Naive thymus-derived CD8-positive, alpha-beta T cell (primary cell): ENCODE measurements at places on chromosomes 16 and 17.

DNA sequence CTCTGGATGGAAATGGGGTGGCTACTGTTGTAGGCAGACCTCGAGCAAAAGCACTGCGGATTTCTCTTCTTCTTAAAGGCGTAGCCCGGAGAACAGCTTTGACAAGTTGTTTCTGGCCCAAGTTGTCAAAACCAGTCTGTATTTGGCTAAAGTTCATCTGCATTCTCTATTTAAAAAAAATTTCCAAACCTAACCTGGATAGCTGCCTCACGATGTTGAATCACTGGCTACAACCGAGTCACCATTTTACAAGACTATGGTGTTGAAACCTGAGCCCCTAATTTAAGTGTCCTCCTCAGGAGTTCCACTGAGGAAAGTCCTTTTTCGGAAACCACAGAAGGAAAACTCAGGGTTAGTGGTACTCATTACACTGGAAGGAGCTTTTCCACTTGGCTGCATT, 1.5 kb downstream of the SLC16A6 start:
- DNase-seq = no peak

DNA sequence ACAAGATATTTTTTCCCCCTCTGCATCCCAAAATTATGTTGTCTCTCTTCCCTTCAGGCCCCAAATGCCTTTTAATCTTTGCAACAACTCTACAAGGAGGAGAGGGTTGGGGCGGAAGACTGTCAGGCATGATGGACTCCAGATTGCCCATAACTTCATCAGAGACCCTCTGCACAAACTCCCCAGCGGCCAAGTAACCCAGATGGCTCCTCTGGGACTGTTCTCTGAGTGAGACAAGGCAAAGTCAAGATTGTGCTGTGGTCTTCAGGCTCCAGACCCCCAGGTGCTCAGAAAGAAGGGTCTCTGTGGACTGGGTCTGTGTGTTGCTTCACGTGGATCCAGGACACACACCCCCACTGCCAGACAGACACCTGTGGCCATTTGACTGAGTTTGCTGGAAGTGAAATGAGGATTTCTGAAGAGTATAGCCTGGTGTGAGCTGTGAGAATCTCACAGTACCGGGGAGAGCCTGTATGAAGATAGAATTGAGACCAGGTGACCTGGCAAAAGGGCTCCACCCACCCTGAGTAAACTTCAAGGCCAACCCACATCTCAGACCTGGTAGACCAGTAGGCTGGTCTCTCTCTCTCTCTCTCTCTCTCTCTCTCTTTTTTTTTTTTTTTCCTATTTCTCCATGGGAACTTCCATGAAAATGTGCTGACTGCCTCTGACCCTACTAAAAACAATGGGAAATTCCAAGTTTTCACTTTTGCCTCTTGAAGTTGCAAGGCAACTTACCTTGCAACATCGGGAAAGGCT, 354.1 kb downstream of the SOX9 start:
- DNase-seq = no peak

DNA sequence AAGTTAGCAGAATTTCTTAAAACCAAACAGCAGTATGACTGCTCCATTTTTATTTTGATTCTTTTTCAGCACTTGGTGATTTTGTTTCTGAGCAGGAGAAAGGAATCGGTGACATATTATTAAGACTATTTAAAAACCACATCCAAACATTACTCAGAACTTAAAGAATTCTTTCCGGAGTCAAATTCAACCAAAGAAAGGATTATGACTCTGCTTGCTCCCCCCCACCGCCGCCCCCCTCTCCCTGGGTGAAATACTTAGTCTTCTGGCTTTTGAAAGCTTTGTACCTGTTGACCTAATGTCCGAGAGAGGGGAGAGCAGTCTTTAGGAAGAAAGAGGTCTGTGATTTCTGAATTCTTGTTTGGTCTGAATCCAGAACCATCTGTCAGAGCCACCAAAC, 17.9 kb upstream of the COL1A1 start:
- DNase-seq = no peak

DNA sequence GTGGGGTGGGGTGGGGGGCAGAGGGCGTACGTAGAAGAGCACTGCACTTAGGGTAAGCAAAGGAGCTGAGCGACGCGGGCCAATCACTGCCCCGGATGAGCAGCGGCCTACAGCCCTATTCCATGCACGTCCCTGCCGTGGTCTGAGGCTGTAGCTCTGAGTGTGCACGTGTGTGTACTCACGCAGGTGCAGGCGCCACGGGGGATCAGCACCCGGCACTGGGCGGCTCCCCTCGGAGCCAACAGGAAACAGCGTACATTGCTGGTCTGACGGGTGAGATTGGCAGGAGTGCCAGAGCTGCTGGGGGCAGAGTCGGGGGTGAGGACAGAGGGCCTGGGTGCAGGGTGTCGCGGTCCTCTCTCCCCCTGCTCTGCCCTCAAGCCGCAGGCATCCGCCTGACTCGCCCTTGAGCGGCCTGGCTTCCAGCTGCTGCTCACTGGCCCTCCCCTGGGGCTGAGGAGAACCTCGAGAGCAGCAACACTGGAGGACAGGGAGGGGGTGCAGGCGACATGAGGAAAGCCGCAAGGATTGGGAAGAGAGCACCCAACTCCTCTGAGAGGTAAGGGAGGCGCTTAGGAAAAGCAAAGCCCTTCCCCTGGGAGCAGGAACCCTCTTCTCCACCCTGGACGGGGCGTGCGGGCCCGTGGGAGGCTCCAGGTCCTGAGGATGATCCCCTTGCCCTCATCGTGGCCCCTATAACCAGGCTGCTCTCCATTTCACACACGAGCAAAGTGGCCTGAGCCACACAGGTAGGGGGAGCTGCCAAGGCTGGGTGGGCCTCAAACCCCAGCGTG, 57.8 kb downstream of the ENGASE start:
- DNase-seq = no peak

DNA sequence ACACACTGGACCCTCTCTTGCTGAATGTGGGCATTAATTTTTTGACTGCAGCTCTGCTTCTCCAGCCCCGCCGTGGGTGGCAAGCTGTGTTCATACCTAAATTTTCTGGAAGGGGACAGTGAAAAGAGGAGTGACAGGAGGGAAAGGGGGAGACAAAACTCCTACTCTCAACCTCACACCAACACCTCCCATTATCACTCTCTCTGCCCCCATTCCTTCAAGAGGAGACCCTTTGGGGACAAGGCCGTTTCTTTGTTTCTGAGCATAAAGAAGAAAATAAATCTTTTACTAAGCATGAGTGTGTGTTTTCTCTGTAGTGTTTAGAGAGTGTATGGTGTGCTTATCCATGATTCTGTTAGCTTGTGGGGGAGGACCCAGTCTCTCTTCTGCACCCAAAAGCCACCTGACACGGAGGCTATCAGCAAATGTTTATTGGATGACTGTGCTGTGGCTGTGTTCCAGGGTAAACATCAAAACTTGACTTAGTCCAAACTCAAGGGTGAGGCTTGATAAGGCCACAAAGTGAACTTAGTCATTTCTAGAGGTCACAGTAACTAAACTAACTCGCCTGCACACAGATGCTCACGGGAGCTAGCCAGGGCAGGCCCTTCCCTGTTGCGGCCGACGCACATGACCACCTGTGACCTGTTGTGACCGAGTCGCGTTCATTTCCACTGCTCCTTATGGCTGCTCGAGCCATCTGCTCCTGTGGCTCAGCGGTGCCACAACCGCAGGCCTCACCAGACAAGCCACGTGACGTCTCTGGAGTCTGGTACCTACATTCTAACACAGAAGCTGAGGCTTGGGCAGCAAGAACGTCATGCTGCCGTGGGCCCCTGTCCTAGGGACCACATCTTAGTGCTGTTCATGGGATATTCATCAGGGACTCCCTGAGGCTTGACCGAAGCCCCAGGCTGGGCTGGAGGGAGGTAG, 9.8 kb upstream of the MED11 start:
- no peak for DNase-seq

DNA sequence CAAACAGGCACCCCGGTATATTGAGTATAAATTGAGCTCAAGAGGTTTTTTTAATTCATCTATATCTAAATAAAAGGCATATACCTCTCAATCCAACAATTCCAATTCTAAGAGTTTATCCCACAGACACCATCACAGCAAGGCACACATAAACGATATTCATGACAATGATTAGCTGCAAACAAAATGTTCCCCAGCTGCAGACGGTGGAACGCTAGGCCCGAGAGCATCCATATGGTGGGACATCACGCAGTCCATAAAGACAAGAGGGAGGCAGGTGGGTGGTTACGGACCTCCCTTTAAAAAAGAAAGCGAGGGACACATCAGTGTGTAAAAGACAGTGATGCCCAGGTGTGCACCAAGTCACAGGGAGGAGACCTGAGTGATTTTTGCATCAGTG, 28.1 kb downstream of the MEAK7 start:
- DNase-seq = no peak

DNA sequence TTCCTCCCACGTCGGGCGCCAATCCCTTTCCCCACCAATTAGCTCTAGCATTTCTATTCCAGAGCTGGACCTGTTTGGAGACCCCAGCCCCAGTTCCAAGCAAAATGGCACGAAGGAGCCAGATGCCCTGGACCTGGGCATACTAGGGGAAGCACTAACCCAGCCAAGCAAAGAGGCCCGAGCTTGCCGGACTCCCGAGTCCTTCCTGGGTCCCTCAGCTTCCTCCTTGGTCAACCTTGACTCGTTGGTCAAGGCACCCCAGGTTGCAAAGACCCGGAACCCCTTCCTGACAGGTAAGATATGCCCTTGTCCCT, 5.6 kb upstream of the SPATA20 start:
- DNase-seq = no peak

- no peak for DNase-seq
Measured at GRCh38 chr16:31229501-31229900, 12.6 kb upstream of the PYDC1 start.

DNA sequence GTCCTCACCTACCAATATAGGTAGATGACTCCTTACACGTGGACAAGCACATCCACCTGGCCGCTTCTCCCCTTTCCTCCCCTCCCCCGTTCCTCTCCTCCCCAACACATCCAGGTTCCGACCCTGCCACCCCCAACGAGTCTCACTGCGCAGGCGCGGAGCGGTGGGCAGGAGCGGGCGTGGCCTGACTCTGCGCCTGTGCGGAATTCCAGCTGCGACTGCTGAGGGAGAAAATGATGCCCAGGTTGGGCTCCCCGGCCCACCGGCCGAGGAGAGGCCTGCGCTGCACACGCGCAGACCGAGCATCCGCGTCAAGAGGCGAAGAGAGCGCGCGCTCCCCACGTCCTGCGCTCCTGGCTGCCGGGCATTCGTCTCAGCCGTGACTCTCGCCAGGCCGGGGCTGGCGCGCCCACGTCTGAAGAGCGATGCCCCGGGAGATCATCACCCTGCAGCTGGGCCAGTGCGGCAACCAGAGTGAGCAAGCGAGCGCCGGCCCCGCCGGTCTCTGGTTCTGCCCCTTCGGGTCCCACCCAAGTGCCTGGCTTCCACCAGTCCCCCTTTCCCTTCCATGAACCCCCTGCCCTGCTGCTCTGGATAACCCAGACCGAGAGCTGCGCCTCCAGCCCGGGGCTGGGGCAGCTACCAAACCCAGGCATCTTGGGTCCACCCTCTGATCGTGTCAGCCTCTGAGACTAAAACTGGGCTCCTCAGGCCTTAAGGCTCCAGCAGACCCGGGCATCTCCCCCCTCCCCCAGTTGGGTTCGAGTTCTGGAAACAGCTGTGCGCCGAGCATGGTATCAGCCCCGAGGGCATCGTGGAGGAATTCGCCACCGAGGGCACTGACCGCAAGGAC, at the start of gene TUBG2:
Gene TUBG2 (plus strand): TSS at position 206 of the 853 bp plus-strand sequence. CDS start 220 bp downstream, at position 426.
- DNase-seq = peak; percentile 70

GRCh38 chr16:3029491-3030221, 5.8 kb downstream of the THOC6 start:
- no peak for DNase-seq
